ENCODE measurements at places on chromosomes 6 and 20.

DNA sequence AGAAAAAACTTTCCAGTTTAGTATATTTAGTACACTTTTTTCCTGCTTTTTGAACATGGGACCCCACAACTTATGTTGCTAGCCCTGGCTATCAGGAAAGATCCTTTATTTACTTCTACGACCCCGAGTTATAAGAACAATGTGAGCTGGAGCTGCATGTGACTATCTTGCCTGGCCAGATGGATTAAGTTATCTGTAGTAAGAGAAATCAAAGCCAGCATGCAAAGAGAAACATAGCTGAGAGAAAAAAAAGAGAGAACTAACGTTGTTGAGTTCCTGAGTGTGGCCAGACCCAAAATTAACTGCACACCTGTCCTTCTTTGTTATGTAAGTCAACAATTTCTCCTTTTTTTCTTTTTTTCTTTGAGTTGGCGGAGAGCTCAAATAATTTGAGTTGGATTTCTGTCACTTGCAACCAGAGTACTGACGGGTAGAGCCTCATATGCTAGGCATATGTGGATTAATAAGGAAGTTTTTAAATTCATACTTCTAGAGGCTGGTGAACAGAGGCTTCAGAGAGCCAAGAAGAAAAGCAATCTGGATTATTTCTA is 219.5 kb downstream of the HACE1 start:
- DNase-seq, result no peak

- DNase-seq, result no peak
Observed at GRCh38 chr20:22717466-22717865, 133.1 kb upstream of the FOXA2 start.

GRCh38 chr6:6332811-6333244 is 12.4 kb upstream of the F13A1 start:
- no peak for DNase-seq

DNA sequence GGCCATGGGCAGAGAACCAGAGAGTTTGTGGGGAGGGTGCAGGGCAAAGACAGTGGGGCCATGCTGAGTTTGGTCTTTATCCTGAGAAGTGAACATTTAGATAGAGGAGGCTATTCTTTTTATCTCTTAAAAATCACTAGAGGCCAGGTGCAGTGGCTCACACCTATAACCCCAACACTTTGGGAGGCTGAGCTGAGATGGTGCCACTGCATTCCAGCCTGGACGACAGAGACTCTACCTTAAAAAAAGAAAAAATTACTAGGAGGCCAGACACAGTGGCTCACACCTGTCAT is 8.7 kb downstream of the PXMP4 start:
- no peak for DNase-seq

Measured in stimulated activated CD8-positive, alpha-beta memory T cell treated with anti-CD3 and anti-CD28 coated beads, Interleukin-4, amount 100 ng/mL, for 1 hour (primary cell).